ENCODE measurements at places on chromosomes 7 and 10.

- DNase-seq: no peak
Observed at GRCh38 chr10:23523251-23523650, 84.4 kb downstream of the OTUD1 start.

GRCh38 chr7:76514926-76515771 lies 4.8 kb downstream of the UPK3B start:
- no peak for DNase-seq

DNA sequence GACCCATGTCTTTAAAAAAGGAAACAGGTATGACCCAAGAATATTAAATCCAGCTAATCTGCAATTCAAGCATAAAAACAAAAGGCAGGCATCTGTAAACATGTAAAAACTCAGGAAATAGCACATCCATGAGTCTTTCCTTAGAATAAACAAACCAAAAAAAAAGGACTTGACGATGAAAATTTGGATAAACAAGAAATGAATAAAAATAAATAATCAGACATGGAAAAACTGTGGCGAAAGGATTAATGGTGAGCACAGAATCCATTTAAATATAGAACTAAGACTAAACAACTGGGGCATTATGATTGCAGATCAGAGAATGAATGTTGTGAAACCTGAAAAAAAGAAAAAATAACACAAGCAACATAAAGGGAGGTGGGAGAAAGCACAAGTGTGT lies 170.1 kb downstream of the DOCK4 start:
- no peak for DNase-seq

- no peak for DNase-seq
Observed at GRCh38 chr7:24881623-24882022, 98.4 kb downstream of the OSBPL3 start.

GRCh38 chr10:10421071-10421470 lies 596.6 kb upstream of the CELF2 start:
- DNase-seq: no peak

- DNase-seq: no peak
Observed at GRCh38 chr7:137343281-137343841, at the start of gene PTN. PTN (minus strand) TSS chr7:137343733; CDS start chr7:137254973, 88,760 bp downstream.

- DNase-seq: no peak
Observed at GRCh38 chr10:119642556-119643111, 8.5 kb upstream of the BAG3 start.
